ENCODE measurements at places on chromosomes 3 and 15. TPM values are rescaled to one million over a fixed set of nuclear protein-coding genes. Genes with fewer than 3 reads are reported as not detected.

Gene DLL4
- 8.5 TPM for polyA plus RNA-seq

DNA sequence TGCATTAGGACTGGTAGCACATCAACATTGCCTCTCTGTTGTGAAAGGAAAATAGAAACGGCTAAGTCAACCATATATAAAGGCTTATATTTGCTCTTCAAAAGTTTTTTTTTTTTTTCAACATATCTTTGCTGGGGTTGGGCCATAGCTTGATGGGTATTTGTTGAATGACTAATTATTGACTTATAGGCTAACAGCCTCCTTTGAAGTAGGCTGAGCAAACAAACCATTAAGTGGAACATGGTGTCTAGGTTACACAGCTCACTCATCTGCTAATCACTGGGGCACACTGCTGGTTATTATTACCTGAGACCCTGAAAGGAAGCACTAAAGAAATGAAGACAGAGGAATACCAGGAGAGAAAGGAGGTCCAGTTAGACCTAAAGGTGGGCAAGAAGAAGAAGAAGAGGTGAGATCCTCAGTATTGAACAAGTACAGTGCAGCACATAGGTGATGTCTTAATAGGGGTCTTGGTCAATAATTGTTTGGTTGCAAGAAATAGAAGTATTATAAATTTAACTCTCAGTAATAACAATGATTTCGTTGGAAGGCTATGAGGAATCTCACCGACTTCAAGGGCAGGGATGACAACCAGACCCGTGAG is 139.4 kb downstream of the RPLP1 start:
- DNase-seq = no peak

GRCh38 chr3:9548991-9549390 is 4.6 kb downstream of the LHFPL4 start:
- DNase-seq = no peak

DNA sequence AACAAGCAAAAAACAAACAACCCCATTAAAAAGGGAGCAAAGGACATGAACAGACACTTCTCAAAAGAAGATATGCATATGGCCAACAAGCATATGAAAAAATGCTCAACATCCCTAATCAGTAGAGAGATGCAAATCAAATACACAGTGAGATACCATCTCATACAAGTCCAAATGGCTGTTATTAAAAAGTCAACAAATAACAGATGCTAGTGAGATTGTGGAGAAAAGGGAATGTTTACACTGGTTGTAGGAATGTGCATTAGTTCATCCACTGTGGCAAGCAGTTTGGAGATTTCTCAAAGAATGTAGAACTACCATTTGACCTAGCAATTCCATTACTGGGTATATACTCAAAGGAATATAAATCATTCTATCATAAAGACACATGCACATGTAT is 44.5 kb downstream of the RIOX2 start:
- DNase-seq = no peak

GRCh38 chr3:32733631-32734229 is 48.7 kb downstream of the CNOT10 start:
- DNase-seq = no peak

DNA sequence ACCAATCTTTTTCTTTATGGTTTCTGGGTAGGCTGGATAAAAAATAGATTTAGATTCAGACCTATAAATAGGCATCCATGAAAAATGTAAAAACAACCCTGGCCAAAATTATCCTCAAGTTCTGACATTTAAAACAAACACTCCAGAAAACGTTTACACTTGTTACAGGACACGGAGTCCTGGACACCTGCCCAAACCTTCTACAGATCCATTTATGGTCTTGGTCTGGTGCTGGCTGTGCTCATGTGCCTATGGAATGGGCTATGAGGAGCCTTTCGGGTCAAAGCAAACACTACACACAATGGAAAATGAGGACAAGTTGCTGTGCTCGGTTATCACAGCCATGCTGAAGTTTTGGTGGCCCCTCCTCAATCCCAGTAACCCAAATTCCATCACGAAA is 108.1 kb downstream of the PDZRN3 start:
- DNase-seq = no peak

- DNase-seq = no peak
Measured at GRCh38 chr3:21405671-21406667, 345.0 kb downstream of the ZNF385D start.

DNA sequence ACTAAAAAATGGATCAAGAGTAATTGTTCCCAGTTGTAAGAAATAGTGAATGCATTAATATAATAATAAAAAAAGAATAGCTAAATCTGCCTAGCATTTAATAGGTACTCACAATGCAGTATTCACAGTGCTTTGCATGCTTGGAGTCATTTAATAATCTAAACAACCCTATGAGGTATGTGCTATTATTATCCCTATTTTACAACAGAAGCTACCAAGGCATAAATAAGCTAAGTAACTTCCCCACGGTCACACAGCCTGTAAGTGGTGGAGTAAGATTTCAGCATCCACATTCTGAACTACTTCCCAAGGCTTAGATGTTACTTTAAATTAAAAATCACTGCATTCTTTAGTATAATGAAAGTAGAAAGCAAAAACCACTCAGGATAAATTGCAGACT is 102.9 kb downstream of the PLCH1 start:
- no peak for DNase-seq

DNA sequence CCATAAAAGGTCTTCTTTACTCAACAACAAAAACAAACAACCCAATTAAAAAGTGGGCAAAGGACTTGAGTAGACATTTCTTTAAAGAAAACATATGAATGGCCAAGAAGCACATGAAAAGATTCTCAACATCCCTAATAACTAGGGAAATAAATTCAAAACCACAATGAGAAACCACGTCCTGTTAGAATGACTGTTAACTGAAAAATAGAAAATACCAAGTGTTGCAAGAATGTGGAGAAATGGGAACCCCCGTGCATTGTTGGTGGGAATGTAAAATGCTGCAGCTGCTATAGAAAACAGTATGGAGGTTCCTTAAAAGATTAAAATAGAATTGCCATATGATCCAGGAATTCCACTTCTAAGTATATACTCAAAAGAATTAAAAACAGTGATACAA is 34.8 kb downstream of the NMNAT3 start:
- DNase-seq = no peak

DNA sequence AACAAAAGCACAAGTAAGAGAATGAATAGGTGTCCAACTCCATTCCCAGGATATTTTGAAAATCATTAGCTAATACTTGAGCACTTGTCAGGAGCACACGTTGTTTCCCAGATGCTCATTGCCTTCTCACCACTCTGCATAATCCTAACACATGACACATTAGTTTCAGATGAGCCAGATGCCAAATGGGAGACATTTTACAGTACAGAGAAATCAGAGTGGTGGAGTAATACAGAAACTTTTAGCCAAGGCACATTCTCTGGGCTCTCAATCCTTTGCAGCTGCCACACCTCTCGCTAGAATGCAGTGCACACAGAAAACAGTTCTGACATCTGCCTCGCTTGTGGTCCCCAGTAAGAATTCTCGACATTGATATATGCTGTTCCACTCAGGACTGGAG is 76.6 kb downstream of the P3H2 start:
- DNase-seq = no peak
